ENCODE measurements at places on chromosomes 11 and 22.

DNA sequence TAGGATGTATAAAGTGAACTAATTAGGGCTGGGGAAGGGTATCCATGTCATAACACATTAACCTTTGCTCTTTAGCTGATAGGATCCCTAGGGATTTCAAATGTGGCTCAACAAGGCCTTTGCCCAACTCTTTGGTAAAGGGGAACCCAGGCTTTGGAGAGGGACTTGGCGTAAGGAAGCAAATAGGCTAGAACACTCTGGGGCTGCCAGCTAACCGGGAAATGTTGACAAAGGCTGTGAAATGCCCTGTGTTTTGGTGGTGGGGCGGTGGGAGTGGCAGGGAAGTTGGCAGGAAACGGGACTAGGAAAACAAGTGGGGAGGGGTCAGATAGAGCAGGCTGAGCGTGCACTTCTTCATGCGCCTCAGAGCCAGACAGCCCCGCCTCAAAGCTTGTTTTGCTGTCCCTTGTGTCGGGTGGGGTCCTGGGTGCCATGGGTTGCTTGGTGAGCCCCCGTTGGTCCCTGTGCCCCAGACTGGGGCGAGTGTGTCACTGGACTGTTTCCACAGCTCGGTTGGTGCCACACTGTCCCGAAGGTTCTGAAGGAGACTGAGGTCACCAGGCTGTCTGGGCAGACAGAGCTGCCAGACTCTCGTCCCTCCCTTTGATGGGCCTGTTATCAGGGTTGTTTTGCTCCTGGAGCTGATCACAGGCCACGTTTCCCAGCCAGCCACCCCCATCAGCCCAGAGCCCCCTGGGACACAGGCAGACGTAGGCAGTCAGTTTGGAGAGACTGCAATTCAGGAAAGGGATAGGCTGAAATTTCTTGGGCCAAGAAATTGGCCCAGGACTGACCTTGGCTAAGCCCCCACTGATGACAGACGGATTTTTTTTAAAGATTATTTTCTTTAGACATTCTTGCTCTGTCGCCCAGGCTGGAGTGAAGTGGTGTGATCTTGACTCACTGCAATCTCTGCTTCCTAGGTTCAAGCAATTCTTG, 19.6 kb downstream of the KCTD21 start:
- DNase-seq, result no peak

DNA sequence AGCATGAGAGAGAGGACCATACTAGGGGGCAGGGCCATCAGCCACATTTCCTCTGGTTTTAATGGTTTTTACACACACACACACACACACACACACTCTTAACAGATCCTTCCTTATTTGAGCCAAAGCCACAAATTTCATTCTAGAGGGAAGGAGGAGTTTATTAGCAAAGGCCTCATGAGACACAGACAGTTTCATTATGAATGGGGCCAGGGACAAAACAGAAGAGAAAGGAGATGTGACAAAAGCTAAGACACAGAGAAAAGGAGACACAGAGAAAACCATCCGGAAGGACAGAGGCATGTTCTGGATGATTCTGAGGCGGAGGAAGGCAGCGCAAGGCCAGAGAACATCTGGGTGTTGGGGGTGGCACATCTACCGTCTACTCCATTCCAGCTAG, 32.2 kb upstream of the ARFGAP3 start:
- peak; percentile 34 for DNase-seq

DNA sequence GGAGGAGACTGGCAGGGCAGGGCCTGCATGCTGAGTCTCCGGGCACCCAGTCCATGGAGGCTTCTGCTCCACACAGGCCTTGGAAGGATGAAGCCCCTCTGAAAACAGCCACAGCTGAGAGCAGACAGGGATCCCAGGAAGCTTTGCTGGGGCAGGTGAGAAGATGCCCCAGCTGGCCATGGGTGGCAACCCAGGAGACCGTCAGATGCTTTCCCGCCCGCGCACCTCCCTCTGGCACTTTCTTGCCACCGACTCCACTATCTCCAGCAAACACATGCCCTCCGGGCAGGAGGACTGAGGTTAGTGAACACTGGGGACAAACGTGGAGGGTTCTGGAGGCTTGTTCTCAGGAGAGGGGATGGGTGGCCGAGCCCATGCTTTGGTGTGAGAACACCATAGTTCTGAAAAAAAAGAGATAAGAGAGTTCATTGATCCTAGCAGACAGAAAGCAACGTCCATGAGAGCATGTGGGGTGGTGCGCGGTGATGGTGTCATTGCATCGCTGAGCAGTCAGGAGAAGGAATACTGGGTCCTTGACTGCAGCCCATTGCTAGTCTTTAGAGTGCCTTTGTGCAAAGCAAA, 2.3 kb downstream of the C1QTNF6 start:
- no peak for DNase-seq

- DNase-seq, result no peak
Observed at GRCh38 chr11:5368502-5369043, 15.0 kb upstream of the OR51M1 start.

GRCh38 chr11:2452321-2453012, 7.7 kb downstream of the KCNQ1 start:
- DNase-seq, result no peak

GRCh38 chr22:16801088-16801487, 24.1 kb downstream of the XKR3 start:
- no peak for DNase-seq

DNA sequence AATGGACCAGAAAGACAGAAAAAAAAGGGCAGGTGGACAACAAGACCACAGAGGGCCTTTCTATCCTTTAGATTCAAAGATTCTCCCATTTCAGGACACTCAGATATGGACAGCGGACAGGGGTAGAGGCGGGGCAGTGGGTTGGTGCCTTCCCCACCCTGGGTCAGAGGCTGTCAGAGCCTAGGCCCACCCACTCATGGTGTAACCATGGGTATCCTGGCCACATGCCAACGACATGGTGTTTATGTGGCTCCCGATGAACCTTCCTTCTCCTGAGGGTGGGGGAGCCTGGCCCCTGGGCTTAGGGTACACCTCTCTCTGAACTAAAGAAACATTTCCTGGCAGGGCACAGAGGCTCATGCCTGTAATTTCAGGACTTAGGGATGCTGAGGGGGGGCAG, 14.3 kb upstream of the P2RY2 start:
- no peak for DNase-seq

Measured in CD4-positive, alpha-beta T cell treated with Interleukin-21 for 1 hour (primary cell).